ENCODE measurements at places on chromosomes 3 and 15. TPM values are rescaled to one million over a fixed set of nuclear protein-coding genes. Genes with fewer than 3 reads are reported as not detected.

LRRC28 gene
- 15.6 TPM for total RNA-seq

EOGT gene
- 11.8 TPM for total RNA-seq

GPX1 gene
- total RNA-seq = 75.6 TPM

GPR87 gene
- not detected for total RNA-seq

EPM2AIP1 gene
- 32.9 TPM for total RNA-seq

RAB6B gene
- total RNA-seq = 4.3 TPM

ZIC1 gene
- total RNA-seq = not detected

C3orf20 gene
- 0.12 TPM for total RNA-seq

Measured in T-helper 17 cell (primary cell).